DMS53 (cell line): ENCODE measurements at places on chromosomes 13 and 19.

GRCh38 chr13:43572656-43573360 lies 214.0 kb downstream of the ENOX1 start:
- DNase-seq: no peak

DNA sequence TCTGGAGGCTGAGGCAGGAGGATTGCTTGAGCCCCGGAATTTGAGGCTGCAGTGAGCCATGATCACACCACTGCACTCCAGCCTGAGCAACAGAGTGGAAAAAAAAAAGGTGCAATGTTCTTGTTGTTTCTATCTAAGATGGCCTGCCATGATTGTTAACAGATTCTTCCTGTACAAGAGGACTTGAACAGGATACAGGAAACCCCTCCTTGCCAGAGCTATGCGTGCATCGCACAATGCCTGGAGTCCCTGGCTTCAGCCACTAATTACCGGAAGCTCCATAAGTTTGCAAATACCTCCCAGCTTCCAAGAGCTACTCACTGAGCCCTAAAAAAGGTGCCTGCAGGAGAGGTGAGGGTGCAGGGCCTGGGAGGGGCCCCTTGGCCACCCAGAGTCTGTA lies 13.1 kb upstream of the HIF3A start:
- DNase-seq: no peak

DNA sequence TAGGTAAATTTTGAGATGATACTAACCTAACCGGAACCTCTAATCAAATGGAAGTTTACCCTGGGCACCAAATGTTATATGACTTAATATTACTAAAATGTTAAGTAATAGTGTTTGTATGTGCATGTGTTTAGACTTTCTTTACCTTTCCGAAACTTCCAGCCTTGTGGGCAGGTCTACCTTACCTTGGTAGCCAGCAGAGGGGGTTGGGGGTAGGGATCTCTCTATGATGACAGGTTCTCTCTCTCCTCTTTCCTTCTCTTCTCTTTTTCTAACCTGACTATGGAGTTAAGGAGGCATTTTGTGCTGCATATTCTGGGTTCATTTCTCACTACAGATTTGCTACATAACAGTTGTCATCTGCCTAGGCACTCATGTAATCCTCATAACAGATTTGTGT lies 6.8 kb upstream of the FRY start:
- DNase-seq: no peak

GRCh38 chr19:10259162-10259905 lies 7.3 kb downstream of the MRPL4 start:
- peak; percentile 95 for DNase-seq

DNA sequence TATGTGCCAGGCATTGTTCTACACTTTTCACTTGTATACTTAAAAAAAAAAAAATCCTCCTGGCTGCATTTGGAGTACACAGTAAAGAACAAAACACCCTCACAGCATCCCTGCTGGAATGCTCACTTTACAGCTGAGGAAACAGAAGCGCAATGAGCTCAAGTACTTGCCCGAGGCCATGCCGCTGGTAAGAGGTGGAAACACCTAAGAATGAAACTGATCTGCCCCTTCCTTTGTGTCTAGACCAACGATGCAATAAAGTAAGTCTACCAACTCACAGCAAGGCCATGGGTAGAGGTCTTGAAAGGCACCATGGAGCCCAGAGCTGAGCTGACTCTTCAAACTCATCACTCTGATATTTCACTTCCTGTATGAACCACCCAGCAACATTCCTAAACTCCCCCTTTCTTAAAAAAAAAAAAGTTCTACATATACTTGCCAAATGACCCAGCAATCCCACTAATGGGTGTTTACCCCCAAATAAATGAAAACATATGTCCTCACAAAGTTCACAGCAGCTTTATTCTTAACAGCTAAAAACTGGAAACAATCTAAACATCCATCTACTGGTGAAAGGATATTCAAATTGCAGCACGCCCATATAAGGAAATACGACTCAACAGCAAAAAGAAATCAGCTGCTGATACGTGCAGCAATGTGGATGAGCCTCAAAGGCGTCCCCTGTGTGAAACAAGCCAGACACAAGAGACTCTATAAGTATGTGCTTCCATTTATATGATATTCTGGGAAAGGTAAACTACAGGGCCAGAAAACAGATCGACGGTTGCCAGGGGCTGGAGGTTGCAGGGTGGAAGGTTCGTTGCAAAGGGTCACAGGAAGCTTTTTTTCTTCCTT lies 236.6 kb upstream of the MAB21L1 start:
- peak; percentile 9 for DNase-seq

- no peak for DNase-seq
These were observed 2425.1 kb upstream of the PCDH20 start for GRCh38 chr13:63840551-63841421.

DNA sequence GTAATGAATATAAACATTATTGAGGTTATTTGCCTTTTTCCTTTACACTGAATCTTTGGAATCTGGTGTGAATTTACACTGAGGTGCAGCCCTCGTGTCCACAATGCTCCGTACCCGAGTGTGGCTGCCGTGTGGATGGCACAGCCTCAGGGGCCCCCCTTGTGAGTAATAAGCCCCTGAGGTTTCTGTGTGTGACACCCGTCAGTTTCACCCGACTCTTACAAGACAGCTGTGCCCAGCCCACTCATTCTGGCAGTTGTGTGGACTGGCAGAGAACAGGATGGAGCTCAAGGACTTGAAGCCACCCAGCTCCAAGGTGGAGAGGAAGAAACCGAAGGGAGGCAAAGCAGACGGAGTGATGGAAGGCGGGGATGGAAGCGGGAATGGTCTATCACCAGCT lies 7.8 kb downstream of the PROZ start:
- DNase-seq: no peak

- DNase-seq: no peak
These were observed 31.0 kb downstream of the PTPRS start for GRCh38 chr19:5309438-5310204.

GRCh38 chr19:53595510-53595867 lies 36.3 kb upstream of the DPRX start:
- no peak for DNase-seq

- DNase-seq: peak; percentile 81
These were observed 63.4 kb upstream of the C1QTNF9B start for GRCh38 chr13:23960566-23961156.

GRCh38 chr19:51016798-51017683 lies 2.5 kb downstream of the KLK10 start:
- peak; percentile 86 for DNase-seq

DNA sequence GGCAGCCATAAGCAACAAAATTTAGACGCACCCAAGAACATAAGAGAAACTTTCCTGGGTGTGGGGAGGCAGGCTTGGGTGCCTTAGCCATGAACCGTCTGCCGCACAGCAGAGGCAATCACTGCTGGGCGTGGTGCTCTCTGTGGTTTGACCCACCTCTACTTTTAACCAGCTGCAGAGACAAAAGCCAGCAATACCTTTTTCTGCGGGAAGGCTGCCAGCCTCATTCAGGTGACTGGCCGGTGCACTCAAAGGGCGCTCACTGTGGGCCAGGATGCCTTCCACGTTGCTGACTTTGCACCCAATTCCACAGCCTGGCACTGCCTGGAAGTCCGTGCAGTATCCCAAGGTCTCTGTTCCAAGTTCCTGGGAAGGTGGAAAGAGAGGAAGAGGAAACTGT lies 69.1 kb downstream of the ATP7B start:
- DNase-seq: peak; percentile 47

- DNase-seq: peak; percentile 94
These were observed 751 bp downstream of the GRAMD1A start for GRCh38 chr19:35000647-35001501.

GRCh38 chr13:100584896-100585295 lies 3.7 kb downstream of the GGACT start:
- no peak for DNase-seq

GRCh38 chr19:40576585-40577451 lies at the start of gene SHKBP1:
TSS of gene SHKBP1 (plus strand) at chr19:40576873. CDS start at chr19:40576900, 27 bp downstream.
- DNase-seq: peak; percentile 99
